ENCODE measurements at places on chromosomes 12 and 14.

GRCh38 chr14:100488057-100488456 lies 99.2 kb downstream of the BEGAIN start:
- DNase-seq: no peak

GRCh38 chr12:90058704-90059103 lies 350.1 kb upstream of the ATP2B1 start:
- DNase-seq: peak; percentile 58

GRCh38 chr12:66674495-66675122 lies 4.3 kb downstream of the GRIP1 start:
- no peak for DNase-seq

DNA sequence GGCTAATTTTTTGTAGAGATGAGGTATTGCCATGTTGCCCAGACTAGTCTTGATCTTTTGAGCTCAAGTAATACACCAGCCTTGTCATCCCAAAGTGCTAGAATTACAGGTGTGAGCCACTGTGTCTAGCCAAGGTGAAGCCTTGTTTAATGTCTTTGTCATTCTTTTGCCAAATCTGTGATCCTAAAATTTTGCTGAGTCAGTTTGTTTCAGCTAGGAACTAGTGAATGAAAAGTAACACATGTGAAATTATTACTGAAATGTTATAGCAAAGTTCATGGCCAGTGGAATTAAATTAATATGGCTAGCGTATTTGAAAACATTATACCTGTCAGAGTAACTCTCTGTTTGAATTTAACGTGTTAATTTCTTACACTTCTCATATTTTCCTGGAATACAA lies 26.5 kb upstream of the EPS8 start:
- no peak for DNase-seq

DNA sequence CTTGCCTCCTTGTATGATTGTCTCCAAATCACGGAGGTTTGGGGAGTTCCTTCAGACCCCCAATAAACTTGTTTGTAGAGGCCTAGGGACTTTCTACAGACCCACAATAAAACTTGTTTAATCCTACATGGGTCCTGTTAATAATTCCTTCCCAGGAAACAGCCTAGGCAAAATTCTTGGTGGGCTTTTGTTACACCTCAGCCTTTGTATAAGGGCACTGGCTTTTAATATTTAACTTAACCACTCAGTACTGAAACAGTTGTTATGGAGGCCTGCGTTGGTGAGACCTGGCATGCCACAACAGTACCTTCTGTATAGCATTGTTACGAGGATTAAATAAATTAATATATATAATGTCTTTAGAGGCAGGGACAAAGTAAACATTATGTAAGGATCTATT lies 32.7 kb upstream of the FAR2 start:
- DNase-seq: no peak

GRCh38 chr12:120200364-120200800 lies 529 bp downstream of the RPLP0 start:
- DNase-seq: no peak

GRCh38 chr14:90556012-90556477 lies 159.2 kb downstream of the CALM1 start:
- DNase-seq: no peak

DNA sequence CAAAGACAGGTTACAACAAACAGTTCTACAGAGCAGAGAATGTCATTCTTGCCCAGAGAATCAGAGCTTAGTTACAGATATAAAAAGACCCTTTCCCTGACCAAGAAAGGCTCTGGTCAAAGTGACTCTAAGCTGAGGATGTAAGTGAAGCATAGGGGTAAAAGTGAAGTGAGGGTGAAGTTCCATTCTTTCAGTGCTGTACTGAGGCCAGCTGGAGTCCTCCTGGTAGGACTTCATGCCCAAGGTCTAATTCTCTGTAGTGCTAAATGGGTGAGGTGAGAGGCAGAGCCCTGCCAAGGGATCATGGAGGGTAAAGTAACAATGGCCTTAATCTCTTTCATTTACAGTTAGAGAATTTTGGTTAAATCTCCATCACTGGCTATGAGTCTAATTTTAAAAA lies 38.5 kb downstream of the DUSP16 start:
- no peak for DNase-seq

- DNase-seq: no peak
These were observed 134.2 kb downstream of the RPS29 start for GRCh38 chr14:49451938-49452337.

DNA sequence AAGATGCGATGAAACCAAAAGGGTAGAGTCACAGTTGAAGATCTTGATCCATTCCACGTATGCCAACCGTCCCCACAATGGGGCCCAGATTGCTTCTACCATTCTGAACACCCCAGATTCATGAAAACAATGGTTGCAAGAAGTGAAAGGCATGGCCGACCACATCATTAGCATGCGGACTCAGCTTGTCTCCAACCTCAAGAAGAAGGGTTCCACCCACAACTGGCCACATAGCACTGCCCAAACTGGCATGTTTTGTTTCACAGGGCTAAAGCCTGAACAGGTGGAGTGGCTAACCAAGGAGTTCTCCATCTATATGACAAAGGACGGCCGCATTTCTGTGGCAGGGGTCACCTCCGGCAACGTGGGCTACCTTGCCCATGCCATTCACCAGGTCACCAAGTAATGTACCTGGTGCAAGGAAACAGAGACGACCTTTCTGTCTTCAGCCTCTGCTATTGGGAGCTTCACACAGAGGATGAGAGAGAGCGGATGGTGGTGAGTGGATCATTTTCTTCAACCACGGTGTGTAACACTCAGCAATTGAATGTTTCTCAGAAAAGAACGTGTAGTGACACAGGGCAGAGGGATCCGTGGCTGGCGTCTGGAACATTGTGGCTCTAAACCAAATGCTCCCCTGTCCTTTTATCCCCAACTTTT lies 26.8 kb upstream of the CLEC2D start:
- no peak for DNase-seq

GRCh38 chr12:3958534-3958933 lies 85.3 kb upstream of the PARP11 start:
- DNase-seq: no peak

GRCh38 chr12:67921286-67921685 lies 68.0 kb upstream of the IFNG-AS1 start:
- DNase-seq: no peak

DNA sequence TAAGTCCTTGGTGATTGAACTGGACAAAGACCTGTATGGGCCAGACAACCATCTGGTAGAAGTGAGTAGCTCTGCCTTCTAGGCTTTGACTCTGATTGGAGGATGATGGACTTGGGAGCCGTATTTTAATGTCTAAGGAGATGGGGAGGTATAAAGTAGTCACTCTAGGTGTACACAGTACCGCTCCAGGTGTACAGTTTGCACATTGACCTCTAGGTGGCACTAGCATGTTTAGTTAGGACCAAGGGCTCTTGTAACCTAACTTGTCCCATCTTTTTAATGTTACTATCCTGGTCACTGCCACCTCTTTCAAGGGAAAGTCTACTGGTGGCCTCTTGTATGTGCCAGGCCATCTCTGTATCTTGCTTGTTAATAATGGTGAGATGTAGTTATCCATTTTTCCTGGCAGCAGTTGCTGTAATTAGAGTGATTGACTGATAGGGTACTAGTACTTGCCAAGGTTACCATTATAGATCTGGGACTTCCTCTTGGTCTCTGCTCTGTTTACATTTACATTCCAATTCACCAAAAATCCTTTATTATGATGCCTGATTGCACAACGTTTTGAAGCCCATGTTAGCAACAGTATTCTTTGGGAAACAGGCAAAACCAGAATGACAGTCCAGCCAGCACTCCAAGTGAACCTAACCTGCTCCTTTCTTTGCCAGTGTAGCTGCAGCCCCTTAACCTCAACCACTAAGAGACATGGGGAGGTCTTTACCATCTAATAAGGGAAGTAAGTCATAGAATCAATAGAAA lies 3.6 kb downstream of the SMARCD1 start:
- peak; percentile 26 for DNase-seq

GRCh38 chr12:61991661-61992060 lies 268.5 kb upstream of the USP15 start:
- no peak for DNase-seq

DNA sequence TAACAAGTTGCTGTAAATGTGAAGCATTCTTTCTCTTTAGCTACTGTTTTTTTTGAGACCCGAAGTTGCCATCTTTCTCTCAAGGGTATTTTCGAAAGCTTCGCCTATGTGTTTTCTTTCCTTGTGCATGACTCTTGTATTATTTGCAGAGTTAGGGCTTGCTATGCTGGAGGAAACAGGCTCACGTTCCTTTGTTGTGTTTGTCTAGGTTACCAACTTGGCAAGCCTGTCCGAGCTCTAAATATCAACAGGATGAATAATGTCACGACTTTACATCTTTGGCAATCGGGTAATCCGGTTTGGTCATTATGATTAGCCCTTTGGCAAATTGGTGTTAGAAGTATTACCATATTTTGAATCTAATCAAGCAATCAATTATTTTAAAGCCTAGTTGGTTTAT lies 15.9 kb upstream of the ATP6V0A2 start:
- DNase-seq: no peak

GRCh38 chr12:91505006-91505405 lies 322.4 kb upstream of the DCN start:
- DNase-seq: no peak

- DNase-seq: no peak
These were observed 354.4 kb downstream of the MED13L start for GRCh38 chr12:115922952-115923564.

- DNase-seq: no peak
These were observed 35.9 kb upstream of the EGLN3 start for GRCh38 chr14:33986804-33987203.

GRCh38 chr12:18120899-18121298 lies 30.9 kb upstream of the RERGL start:
- DNase-seq: no peak

- peak; percentile 9 for DNase-seq
These were observed 72.2 kb downstream of the CLIP1 start for GRCh38 chr12:122350141-122350848.

GRCh38 chr12:64010069-64010686 lies 165.7 kb downstream of the SRGAP1 start:
- DNase-seq: peak; percentile 51

DNA sequence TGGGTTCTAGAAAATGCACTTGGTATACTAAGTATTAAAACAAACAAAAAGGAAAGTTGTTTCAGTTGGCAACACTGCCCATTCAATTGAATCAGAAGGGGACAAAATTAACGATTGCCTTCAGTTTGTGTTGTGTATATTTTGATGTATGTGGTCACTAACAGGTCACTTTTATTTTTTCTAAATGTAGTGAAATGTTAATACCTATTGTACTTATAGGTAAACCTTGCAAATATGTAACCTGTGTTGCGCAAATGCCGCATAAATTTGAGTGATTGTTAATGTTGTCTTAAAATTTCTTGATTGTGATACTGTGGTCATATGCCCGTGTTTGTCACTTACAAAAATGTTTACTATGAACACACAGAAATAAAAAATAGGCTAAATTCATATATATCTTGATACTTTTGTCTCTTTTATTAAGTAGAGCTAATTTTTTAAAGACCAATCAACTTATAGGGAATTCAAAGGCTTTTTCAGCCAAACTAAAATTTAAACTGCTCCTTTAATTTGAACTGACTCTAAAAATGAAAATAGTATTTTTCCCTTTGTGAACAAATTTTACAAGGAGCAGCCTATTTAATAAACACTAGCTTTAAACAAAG lies 2.8 kb downstream of the FOXG1 start:
- no peak for DNase-seq

DNA sequence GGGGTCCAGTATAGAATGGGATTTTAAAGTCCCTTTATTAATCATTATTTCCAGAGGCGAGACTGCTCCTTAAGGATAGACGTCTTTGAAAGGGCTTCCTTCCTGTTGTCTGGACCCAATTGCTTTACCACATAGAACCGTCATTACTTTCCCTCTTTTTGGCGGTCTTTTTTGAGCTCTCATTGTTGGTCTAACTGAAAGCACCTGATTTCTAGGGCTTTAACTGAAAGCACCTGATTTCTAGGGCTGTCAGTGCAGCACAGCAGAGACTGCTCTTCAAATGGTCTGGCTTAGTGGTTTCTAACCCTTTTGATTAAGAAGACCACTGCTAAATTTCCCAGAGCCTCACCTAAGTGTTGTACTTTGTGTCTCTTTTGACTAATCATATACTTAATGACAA lies 95.8 kb downstream of the PRKCH start:
- DNase-seq: no peak

DNA sequence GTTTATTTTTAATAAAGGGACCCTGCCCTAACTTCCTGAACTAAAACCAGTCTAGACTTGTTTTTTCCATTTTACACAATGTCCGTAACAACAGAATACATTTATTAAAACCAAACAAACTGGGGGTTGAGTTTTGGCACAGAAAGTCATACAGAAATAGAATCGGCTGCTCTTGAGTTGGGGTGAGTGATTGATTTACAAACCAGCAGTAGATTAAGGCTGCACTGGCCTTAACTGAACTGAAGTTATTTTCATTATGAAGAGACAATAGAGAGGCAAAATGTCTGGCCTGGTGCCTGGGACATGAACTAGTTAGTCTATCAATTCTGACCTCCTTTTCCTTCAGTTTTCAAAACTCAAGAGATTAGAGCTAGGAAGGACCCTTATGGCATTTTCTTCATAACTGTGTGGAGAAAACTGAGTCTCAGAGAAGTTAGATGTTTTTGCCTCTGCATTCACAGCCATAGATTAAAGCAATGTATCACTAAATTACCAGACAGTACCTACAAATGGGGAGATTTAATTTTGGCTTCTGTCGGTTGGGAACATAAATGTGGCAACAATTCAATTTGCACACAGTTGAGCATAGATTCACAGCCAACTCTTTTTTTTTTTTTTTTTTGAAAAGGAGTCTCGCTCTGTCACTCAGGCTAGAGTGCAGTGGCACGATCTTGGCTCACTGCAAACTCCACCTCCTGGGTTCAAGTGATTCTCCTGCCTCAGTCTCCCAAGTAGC lies 19.8 kb upstream of the MGP start:
- DNase-seq: no peak

GRCh38 chr12:80175307-80175930 lies 76.1 kb downstream of the OTOGL start:
- DNase-seq: no peak

Measured in amniotic stem cell (primary cell).